ENCODE measurements at places on chromosomes 11 and 22.
A peak's percentile ranks its signal among the peaks of the same experiment; 100 is the strongest.

GRCh38 chr11:43937434-43938411 is 4.7 kb upstream of the C11orf96 start:
- DNase-seq, result no peak

DNA sequence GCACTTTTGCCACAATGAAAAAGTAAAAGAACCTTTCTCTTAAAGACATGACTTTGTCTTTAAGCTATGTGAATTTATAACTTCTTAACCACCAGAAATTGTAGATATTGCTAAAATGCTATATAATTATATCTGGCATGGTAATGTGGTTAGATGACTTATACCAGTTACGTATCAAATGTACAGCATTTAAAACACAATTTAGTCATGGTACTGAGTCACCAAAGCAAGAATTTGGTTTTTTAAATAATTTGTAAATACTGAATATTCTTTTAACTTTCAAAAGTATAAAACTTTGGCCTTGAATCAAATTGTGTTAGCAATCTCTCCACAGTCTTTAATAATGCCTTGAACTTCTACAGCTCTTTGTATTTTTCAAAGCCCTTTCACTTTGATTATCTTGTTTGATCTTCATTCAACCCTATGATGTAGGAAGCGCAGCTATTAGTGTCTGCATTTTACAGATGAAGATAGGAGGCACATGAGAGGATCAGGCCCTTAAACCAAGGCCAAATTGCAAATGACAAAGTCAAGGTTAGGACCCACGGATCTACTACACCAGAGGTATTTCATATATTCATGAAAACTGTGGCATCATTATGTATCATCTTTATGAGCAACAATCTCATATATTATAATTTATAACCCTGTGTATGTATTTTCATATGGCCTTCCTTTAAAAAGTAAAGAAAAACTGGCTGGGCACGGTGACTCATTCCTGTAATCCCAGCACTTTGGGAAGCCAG is 4.4 kb upstream of the SYTL2 start:
- no peak for DNase-seq

- no peak for DNase-seq
Observed at GRCh38 chr22:37880668-37881440, 25.2 kb upstream of the MICALL1 start.

GRCh38 chr22:36439481-36440271 is 41.8 kb downstream of the TXN2 start:
- DNase-seq, result no peak

DNA sequence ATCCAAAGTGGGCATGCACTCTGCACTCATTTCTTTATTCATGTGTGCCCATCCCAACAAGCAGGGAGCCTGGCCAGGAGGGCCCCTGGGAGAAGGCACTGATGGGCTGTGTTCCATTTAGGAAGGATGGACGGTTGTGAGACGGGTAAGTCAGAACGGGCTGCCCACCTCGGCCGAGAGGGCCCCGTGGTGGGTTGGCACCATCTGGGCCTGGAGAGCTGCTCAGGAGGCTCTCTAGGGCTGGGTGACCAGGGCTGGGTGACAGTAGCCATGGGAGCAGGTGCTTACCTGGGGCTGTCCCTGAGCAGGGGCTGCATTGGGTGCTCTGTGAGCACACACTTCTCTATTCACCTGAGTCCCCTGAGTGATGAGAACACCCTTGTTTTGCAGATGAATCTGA is 129.3 kb upstream of the B3GAT1 start:
- DNase-seq, result no peak

DNA sequence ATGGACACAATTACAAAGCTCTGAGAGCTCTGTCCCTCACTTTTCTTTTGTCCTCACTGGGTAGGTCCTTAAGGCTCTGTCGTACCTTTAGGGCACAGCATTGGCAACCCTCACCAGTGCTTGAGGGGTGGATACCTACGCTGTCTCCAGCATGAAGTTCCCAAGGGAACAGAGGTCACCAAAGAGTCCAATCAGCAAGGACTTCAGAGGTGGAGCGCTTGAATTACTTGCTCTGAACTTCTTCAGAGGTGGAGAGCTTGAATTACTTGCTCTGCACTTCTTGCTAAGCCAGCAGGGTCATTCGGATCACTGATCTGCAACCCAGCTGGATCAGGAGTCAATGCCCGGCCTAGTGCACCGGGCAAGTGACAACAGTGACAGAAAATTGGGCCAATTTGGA is 35.1 kb downstream of the RRP7A start:
- no peak for DNase-seq

GRCh38 chr11:120209746-120210625 is 846 bp upstream of the OAF start:
- DNase-seq, result no peak

- DNase-seq, result peak; percentile 26
Observed at GRCh38 chr11:126989942-126990715, 10.4 kb downstream of the KIRREL3 start.

- DNase-seq, result peak; percentile 63
Observed at GRCh38 chr11:14905104-14906033, 13.3 kb upstream of the CYP2R1 start.

GRCh38 chr11:116232364-116232828 is 540.4 kb downstream of the BUD13 start:
- no peak for DNase-seq

- DNase-seq, result no peak
Observed at GRCh38 chr22:49197986-49198704, 629.5 kb downstream of the BRD1 start.

DNA sequence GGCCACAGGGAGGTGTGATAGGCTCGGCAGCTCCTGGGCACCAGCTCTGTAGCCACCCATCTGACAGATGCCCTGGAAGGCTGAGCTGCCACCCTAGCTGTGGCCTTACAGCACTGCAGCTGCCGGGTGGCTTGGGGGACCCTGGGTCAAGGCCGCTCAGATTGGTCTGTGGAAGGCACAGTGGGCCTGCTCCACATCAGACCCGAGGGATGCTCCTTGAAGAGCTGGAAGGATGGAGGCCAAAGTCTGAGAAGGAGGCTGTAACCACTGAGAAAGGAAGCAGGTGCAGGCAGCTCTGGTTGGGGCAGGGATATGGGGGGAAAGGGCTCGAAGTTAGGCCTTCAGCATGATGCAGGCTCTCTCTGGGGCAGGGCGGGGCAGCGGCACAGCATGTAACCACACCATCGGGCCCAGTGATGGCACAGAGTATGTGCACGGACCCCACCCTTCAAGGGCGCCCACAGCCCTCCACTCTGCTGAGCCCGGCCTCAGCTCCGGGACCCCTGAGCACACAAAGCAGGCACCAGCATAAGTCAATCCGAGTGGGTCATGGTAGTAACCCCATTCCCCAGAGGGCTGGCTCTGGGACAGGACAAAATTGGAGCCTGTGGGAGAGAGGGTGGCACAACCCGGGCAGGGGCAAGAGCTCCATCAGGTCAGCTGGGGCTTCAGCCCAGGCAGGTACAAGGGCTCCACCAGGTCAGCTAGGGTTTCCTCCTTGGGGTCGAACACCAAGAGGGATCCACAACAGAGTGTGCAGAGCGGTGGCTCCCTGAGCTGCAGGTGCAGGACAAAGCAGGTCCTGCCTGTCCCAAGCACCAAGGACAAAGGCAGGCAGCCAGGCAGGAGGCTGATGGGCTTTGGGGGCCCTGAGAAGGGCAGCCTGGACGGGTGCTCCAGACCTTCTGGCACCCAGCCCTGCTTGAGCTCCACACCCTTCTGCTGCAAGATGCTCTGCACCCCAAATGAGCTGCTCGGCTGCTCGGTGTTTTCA is 1511.1 kb downstream of the BRD1 start:
- DNase-seq, result no peak

DNA sequence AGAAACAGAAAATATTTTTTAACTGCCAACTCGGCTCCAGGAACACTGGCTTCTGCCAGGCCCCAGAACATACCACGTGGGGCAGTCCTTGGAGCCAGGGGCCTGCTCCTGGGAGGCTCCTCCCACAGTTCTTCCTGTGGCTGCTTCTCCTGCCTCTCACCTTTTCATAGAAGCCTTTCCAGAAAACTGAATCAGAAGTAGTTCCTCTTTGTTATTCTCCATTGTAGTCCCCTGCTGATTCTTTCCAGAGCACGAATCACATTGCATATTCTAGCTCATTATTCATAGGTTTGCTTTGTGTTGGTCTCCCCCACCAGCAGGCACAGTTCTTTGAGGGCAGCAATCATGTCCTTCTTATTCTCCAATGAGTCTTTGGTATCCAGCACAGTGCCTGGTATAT is 106.0 kb downstream of the EFCAB6 start:
- DNase-seq, result no peak

DNA sequence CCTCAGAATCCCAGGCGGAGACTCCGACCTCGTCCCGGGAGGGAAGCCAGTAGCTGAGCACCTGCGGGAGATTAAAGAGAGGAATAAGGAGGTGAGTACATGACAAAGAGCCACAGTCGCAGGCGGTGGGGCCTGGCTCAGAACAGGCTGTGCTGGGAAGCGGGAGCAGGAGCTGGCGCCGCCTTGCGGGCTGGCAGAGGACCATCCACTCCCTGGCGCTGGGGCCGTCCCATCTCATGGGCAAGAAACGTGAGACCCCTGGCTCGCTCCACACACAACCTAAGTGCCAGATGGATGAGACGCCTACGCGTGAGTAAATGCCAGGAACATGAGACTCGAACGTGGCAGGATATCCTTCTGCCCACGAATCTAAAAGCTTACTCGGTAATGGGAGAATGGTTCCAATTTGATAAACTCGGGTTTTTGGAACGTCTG is 6.3 kb downstream of the CEND1 start:
- no peak for DNase-seq

GRCh38 chr11:32255841-32256240 is 165.0 kb downstream of the RCN1 start:
- no peak for DNase-seq

DNA sequence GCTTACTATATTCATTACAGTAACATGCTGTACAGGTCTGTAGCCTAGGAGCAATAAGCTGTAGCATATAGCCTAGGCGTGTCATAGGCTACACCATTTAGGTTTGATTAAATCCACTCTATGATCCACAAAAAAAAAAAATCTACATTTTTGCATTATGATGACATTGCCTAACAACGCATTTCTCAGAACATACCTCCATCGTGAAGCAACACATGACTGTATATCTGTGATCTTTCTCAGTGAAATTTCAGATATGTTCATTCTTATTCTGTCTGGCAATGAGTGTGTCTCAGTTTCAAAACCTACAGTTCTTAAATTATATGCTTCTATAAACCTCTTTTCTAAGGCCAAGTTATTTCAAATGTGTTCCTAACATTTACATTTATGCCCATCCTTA is 140.3 kb downstream of the CADM1 start:
- DNase-seq, result no peak

GRCh38 chr11:62061356-62062222 is 62.2 kb upstream of the INCENP start:
- DNase-seq, result no peak

DNA sequence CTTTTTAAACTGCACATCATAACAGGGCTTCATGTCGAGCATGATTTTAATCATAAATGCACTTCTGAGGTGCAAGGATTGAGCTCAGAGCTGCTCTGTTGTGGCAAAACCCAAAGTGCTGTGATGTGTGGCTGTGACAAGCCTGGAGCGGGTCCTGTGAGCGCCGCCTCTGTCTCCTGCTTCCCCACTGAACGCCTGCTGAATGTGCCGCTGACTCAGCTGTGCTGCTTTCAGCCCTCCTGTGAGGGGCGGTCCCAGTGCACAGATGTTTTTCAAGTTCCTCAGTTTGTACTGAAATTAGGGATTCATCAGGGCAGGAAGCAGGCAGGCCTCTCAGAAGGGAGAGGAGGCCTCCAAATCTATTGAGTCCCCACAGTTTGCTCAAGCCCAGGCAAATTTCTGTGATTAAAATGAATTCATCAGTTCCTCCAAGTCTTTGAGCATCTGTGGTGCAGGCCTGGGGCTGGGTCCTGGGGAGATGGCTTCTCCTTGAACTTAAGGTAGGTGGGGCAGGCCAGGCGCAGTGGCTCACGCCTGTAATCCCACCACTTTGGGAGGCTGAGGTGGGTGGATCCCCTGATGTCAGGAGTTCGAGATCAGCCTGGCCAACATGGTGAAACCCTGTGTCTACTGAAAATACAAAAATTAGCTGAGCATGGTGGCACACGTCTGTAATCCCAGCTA is 3.0 kb upstream of the GTSE1 start:
- DNase-seq, result no peak

- DNase-seq, result no peak
Observed at GRCh38 chr22:48849963-48850657, 977.6 kb downstream of the BRD1 start.

DNA sequence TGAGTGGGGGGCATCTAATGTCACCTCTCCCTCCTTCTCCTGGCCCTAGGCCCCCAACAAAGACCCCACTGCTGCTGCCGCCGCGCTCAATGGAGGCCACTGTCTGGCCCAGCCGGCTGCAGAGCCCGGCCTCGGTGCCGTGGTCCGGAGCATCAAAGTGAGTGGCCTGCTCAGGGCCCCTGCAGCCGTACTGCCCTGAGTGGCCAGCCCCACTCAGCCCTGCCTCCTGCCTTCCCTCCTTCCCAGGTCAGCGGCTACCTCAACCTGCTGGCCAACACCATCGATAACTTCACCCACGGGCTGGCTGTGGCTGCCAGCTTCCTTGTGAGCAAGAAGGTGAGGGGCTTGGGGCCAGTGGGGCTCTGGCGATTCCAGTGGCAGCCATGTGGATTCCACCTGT is 5.0 kb downstream of the SLC39A13 start:
- no peak for DNase-seq

GRCh38 chr11:74072286-74072685 is 63.4 kb upstream of the UCP3 start:
- no peak for DNase-seq

DNA sequence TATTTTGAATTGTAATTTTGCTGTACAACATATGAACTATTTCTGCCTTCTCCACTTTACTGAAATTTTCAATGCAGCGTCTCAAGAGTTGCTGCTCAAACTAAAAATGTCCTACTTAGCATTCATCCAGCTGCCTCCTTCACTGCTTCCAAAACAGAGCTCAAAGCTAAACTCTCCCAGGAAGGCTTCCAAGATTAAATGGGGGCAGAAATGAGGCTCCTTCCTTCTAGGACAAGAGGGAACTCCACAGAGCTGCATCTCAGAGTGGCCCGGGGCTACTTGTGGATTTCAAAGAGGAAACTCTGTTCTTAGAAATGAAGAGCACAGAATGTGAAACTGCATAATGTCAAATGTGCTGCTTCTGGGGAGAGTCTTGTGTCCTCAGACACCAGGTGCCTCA is 295.9 kb upstream of the NCAM1 start:
- DNase-seq, result no peak

DNA sequence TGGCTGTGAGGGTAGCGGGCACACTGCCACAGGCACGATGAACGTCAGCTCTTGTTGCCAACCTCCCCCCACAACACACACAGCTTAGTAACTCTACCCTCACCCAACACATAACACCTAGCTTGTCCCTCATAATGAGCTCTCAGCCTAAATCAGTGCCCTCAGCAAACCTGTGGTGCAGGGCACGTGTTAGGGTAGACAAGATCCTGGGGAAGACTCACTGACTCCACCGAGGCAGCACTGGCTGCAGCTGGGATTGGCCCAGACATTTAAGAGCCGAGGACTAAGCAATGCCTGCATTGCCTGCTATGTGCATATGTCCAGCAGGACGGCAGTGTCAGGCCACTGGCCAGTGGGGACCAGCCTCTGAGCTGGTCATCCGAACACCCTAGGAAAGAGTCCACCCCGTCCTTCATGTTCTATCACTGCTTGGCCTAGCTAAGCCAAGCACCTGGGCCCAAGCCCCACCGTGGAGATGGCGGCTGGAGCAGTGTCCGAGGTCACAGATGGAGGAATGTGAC is 32.9 kb upstream of the TRIM29 start:
- DNase-seq, result no peak

- DNase-seq, result no peak
Observed at GRCh38 chr11:75223954-75224643, 16.5 kb upstream of the TPBGL start.
